ENCODE measurements at places on chromosomes 5 and 9.

DNA sequence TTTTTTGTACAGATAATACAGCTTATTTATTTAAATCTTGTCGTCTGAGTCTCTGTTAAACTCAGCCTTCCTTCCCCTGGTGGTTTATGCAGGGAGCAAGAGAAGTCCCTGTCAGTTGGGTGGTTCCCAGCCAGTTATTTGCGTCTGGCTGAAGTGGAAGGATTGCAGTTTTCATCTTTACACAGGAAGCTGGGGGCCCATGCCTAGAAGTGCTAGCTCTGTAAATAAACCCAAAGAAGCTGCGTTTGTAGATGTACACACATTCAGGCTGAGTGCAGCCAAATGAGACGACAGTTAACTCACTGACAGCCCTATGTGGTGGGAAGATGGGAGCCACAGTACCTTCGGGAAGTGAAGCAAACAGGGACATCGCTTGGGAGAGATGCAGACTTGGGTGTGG lies 122.1 kb downstream of the SAXO1 start:
- no peak for DNase-seq

DNA sequence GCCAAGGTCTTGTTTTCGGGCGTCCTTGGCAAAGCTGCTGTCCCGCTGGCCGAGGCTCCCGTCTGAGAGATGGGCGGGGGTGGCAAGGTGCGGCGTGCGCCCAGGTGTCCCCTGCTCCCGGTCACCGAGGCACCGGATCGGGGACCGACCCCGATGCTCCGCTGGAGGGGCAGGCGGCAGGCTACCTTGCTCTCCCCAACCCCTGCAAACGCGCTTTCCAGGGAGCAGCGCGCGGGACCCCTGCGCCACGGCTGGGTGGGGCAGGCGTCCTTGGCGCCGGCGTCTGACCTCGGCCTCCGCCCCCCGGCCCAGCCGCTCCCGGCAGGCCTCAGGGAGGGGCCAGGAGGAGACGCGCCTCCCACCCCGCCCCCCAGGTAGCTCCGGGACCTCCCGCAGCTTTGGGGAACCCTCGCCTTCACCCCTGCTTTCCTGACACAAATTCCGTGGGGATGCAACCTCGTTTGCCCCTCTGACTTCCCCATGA lies 551 bp downstream of the N4BP3 start:
- no peak for DNase-seq

- DNase-seq: no peak
Observed at GRCh38 chr9:70468291-70468690, 53.8 kb upstream of the KLF9 start.

DNA sequence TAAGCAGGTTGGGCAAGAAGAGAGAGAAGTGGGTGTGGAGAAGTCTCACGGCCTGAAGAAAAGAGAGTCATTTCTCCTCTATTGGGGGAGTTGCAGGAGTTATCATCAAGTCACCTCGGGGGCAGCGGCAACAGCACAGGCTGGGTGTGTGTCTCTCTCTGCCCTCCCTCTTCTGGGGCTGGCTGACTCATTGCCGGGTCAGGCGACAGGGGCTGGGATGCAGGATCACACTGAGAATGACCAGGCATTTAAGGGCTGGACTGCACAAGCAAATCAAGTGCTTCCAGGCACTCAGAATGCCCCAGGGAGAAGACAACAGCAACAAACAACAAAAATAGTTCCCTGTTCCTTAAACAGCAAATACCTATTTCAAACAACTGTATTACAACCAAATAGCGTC lies 6.3 kb upstream of the EQTN start:
- no peak for DNase-seq

- no peak for DNase-seq
Observed at GRCh38 chr5:149284501-149284900, 12.8 kb downstream of the AFAP1L1 start.

DNA sequence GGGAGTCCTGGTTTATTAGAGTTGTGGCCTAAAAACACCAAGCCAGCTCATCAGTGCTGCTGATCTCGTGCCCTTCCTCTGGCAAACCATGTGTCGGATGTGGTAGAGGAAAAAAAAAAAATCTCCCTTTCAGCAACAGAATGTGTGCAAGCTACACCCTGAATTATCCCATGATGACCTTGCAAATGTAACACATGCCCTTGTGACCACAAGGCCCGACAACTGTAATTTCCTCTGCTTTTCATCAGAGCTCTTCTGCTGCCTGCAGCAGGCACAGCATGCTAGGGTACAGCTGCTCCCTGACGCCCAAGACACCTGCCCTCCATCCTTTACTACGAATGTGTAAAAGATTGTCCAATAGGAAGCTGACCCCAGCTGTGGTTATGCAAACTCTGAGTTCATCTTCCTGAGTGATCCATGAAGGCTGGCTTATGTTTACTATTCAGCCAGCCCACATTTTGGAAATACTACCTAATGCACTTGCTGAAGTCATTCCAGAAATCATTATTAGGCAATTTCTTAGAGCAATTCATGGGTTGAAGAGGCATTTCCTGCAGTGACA lies 14.6 kb upstream of the BNC2 start:
- DNase-seq: no peak

DNA sequence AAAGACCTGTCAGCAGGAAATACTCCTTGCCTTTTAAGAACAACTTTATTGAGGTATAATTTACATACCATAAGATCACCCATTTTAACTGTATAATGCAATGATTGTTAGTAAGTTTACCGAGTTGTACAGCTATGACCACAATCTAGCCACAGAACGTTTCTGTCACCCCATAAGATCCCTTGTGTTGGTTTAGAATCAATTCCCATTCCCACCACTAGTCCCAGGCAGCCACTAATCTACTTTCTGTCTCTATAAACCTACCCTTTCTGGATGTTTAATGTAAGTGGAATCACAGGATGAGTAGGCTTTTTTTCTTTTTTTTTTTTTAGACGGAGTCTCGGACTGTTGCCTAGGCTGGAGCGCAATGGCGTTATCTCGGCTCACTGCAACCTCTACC lies 4.4 kb downstream of the GPR107 start:
- DNase-seq: no peak

DNA sequence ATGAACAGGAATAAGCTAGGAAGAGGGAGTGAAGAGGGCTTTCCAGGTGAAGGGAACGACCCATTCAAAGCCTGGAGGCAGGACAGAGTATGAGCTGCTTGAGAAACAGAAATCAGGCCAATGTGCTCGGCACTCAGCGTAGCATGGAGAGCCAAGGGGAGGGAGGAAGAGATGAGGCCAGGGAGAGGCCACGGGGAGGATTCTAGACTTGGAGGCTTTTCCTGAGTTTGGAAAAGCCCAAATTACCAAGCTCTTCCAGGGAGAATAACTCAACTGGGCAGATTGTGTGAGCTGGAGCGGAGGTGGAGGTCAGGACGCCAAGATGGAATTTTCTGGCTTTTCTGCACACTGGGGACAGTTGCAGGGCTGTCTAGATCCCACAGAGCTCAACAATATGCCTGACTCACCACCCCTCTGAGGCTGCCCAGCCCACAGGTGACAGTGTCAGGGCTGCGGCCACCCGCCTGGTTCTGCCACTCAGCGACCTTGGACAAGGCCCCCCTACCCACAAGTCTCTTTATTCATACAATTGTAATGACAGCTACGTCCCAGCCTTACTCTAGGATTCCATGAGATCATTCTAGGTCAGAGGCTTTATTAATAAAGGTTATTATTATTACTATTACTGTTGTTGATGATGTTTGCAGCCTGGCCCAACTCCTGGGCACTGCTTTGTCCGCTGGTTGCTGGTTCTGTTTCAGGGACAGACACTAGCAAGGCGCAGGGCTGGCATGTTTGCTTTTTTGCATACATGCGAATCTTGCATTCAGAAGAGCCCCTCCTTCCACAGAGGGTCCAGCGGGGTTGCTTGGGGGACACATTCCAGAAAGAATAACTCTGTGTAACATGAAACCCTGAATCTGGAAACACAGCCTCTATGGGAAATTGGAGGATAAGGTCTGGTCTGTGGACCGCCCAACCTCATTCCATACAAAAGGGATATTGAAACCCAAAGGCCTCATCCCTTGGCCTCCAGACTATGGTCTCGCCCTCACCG lies 9.4 kb upstream of the LMX1B start:
- no peak for DNase-seq

- no peak for DNase-seq
Observed at GRCh38 chr9:77898864-77899263, 132.7 kb downstream of the GNAQ start.

DNA sequence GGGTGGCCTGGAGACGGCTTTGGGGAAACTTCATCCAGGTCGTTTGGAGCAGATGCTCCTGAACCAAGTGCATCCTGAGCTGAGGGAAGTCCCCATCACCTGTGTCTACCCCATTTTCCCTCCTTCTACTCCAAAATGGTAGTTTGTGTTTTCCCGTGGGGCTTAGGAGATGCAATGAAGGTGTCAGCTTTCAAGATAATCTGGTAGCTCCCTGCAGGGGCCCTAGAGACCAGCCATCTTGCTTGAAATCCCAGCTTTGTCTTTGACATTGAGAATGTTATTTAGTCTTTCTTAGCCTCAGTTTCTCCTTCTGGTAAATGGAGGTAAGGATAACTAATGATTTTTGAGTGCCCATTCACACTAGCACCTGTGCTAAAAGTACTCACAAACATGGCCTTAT lies 77.4 kb downstream of the WWC1 start:
- DNase-seq: no peak

- no peak for DNase-seq
Observed at GRCh38 chr9:101683236-101683635, 55.2 kb downstream of the GRIN3A start.

DNA sequence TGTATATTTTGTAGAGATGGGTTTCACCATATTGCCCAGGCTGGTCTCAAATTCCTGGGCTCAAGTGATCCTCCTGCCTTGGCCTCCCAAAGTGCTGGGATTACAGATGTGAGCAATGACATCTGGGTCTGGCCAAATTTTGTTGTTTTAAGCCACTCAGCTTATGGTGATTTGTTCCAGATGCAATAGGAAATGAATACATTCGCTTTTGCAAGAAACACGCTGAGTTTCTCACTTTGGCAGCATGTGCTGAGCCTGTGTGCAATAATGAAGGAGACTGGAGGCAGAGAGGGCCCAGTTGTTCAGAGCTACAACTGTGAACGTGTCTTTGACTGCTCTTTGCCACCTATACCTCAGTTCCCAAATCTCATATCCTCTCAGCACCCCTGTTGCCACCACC lies 56.4 kb downstream of the KIF4B start:
- DNase-seq: no peak

- no peak for DNase-seq
Observed at GRCh38 chr9:133104718-133105460, 16.2 kb downstream of the RALGDS start.
